PC-9 (cell line): ENCODE measurements at places on chromosomes 5 and 9.

GRCh38 chr5:131754363-131754762, 42.5 kb downstream of the FNIP1 start:
- DNase-seq, result no peak

DNA sequence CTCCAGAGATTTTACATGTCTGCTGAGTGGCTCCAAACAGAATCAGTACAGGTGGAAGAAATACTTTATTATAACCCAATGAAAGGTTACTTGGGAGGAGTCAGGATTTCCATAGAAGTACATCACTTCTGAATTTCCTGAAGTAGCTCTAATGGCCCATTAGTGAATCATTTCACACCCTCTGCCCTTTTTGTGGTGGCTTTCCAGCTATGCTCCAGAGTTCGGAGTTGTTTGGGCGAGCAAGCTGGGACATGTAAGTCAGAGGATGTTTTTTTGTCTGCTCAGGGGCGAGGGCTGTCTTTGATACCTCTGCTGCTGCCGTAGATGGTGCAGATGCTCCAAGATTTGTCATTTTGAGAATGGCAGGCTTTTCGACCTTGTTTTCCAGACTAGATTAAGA, 226.1 kb downstream of the GOLPH3 start:
- no peak for DNase-seq

GRCh38 chr9:86098824-86099700, at the start of gene GOLM1:
Gene GOLM1 (minus strand): TSS chr9:86099558. CDS start chr9:86079320, 20,238 bp downstream.
- DNase-seq, result peak; percentile 77

DNA sequence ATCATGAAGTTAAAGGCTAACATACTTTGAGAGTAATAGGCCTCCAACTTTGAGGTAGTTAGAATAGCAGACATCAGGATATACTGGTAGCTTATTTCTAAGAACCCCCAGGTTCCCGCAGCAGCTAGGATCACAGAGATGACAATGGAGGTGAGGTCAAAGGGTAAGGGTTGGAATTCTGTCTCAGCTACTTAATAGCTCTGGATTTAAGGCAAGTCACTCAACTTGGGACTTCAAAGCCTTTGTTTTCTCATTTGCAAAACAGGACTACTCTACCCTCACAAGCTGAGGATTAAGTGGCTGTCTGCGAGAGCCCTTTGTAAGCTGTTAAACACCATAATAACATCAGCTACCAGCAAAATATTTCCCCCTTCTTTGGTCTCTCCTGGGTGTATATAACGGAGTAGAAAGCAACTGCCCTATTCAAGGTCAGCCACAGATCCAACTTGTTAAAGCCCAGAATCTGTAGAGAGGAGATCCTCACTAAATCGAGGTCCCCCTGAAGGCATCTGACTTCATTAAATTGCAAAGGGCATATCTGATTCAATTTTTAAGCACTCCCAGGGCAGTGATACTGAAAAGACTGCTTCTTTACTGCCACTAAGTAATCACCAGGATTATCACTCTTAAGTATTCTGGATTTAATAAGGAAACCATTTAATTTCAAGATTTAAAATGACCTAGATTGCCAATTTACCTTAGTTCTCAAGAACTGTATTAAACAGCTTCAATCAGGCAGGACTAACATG, 104.7 kb downstream of the DCP2 start:
- DNase-seq, result no peak

- DNase-seq, result no peak
Measured at GRCh38 chr5:92963800-92964199, 617.2 kb downstream of the NR2F1-AS1 start.

GRCh38 chr5:164518067-164518740, 1012.8 kb downstream of the MAT2B start:
- no peak for DNase-seq

DNA sequence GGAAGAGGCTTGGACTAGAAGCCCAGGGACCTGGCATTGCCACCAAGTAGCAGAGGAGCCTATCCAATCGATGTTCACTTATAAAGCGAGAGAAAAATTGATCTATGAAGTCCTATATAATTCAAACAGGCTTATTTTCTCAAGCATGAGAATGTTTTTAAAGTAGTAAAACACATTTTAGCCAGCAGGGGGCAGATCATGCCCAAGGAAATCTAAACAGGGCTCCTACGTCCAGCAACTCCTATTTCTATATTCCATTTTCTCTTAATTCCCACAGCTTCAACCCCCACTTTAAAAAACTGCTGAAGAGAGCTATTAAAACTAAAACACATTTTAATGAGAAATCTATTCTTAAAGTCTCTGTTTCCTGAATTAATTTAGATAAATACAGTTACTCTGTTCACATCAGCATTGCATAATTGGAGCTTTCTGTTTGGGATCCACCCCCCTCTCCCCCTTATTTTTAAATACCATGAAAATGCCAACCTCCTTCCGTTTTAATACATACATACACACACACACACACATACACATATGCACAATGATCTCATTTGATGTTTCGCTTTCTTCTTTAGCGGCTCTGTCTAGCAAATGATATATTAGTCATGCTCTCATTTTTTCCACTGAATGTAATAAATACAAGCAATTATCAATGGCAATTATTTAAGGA, 144.9 kb downstream of the MYO10 start:
- DNase-seq, result peak; percentile 55

GRCh38 chr9:96183751-96184150, 118.2 kb downstream of the HSD17B3 start:
- no peak for DNase-seq

DNA sequence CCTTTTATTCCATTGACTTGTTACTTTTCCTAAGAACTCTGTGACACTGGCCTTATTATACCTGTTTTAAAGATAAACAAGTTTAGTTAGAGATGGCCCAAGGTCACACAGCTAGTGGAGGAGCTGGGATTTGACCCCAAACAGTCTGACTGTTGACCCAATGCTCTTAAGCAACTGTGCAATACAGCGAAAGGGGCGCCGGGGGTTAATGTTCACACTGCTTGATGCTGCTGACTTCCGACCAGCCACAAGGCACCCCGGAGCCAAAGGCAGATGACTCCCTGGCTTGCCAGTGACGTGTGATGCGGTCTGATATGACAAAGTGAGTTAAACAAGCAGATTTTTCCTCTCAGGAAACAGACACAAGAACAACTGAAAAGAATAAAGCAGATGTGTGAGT, 23.9 kb downstream of the PIK3R1 start:
- DNase-seq, result no peak

DNA sequence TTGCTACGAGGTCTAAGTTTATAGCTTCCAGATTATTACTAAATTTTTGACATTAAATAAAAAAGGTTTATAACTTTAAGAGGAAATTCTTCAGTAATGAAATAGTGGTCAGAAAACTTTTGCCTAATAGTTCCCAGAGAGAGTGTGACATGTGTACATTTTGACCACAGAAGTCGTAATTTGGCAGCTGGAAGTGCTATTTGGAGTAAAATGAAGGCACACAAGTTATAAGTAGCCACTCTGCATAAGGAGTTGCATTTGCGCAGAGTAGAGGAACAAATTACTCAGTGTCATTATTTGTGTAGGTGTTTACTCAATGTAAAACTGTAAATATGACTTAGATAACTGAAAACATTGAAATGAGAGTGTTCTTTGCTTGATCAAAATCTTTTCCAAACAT, 408.4 kb downstream of the CCDC171 start:
- no peak for DNase-seq

- no peak for DNase-seq
Measured at GRCh38 chr5:110853267-110853666, 114.5 kb downstream of the SLC25A46 start.

GRCh38 chr9:7983490-7983889, 183.9 kb upstream of the DMAC1 start:
- no peak for DNase-seq

GRCh38 chr9:4678679-4679267, 596 bp upstream of the CDC37L1 start:
- no peak for DNase-seq

DNA sequence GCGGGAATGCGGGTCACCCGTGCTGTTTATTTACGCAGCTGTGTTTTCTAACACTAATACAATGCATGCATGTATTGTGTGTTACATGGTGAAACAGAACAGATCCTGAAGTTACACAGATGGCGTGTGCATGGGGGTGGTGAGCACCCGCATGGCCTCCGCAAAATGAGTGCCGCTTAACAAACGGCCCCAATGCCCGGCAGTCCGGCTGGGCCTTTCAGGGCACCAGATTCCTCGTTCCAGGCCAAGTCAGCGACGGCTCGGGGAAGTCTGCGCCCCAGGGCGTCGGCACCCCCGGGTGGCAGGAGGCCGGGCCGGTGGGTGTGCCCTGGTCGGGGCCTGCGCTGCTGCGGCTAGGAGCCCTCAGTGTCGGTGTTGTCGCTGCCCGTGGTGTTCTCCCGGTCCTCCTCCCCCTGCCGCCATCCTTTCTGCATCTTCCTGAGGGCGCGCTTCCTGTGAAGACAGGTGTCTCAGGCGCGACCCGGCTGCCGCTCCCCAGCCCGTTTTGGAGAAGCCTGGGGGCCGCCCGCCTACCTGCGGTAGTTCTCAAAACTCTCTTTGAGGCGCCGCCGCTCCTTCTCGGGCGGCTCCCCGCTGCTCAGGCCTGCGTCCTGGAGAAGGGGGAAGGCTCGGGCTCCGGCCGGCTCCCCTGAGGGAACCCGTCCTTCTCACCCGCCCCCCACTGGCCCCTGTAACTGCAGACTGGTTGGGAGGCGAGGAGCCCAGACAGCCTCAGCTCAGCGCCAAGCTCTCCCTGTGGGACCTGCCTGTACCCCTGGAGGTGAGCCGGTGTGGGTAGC, 605 bp upstream of the DNLZ start:
- DNase-seq, result no peak

DNA sequence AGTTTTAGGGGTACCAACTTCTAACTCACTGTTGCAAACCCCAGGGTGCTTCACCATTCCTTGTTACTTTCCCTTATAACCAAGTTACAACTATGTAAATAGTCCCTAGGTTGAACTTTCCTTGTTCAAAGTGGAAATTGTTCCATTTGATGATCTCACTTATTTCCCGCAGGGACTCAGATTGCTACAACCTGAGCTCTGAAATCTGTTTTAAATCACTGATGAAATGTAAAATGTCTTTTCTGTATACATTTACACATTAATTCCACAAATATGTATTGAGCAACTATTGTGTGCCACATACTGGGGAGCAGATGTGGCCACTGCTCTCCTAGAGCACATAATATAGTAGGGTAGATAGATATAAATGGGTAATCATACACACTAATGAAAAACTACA, 69.1 kb upstream of the TARS1 start:
- peak; percentile 12 for DNase-seq

- no peak for DNase-seq
Measured at GRCh38 chr5:82208371-82208770, 69.8 kb downstream of the RPS23 start.

- DNase-seq, result no peak
Measured at GRCh38 chr5:3593771-3594509, 1.7 kb upstream of the IRX1 start.

GRCh38 chr9:78369639-78370219, 72.8 kb downstream of the PSAT1 start:
- no peak for DNase-seq

DNA sequence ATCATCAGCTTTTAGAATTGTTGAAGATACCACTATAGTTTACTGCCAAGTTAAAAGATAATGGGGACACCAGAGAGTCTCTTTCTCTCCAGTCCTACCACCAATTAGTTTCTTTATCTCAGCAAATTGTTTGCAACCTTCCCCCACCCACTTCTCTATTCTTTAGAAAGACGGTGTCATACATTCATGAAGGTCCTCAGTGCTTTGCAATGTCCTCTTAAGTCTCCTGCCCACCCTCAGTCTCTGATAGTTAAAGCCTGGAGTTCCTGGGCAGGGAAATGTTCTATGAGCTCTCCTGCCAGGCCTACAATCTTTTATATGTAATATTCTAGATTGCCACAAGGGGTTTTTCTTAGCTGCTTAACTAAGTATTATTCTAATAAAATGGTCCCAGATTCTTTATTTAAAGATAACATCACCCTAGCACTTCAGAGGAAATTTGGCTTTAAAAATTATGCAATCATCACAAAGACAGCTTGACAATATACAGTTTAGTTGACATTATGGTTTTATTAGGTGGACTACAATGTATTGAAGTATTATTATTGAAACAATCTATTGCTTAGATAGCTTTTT, 509.2 kb downstream of the CSNK1G3 start:
- no peak for DNase-seq

- DNase-seq, result no peak
Measured at GRCh38 chr5:140018096-140018481, 25.0 kb downstream of the NRG2 start.

GRCh38 chr5:15159606-15160005, 288.0 kb upstream of the ANKH start:
- no peak for DNase-seq

- no peak for DNase-seq
Measured at GRCh38 chr9:436482-436881, 221.8 kb downstream of the DOCK8 start.

DNA sequence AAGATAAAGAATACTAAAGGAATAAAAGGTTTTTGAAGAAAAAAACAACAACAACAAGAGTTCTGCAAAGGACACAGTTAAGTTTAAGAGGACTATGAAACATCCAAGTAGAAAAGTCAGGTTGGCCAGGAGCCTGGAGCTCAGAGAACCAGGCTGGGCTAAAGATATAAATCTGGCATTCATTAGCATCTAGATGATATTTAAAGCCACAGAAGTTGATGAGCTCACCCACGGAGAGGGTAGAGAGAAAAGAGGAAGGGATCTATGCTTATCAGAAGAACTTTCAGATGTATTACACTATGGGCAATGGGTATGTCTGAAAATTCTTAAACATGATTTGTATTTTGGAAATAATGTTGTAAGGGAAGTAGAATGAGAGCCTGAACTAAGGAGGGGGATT, 9.9 kb downstream of the MIER3 start:
- no peak for DNase-seq

- DNase-seq, result no peak
Measured at GRCh38 chr5:174798551-174798951, 74.2 kb downstream of the MSX2 start.

DNA sequence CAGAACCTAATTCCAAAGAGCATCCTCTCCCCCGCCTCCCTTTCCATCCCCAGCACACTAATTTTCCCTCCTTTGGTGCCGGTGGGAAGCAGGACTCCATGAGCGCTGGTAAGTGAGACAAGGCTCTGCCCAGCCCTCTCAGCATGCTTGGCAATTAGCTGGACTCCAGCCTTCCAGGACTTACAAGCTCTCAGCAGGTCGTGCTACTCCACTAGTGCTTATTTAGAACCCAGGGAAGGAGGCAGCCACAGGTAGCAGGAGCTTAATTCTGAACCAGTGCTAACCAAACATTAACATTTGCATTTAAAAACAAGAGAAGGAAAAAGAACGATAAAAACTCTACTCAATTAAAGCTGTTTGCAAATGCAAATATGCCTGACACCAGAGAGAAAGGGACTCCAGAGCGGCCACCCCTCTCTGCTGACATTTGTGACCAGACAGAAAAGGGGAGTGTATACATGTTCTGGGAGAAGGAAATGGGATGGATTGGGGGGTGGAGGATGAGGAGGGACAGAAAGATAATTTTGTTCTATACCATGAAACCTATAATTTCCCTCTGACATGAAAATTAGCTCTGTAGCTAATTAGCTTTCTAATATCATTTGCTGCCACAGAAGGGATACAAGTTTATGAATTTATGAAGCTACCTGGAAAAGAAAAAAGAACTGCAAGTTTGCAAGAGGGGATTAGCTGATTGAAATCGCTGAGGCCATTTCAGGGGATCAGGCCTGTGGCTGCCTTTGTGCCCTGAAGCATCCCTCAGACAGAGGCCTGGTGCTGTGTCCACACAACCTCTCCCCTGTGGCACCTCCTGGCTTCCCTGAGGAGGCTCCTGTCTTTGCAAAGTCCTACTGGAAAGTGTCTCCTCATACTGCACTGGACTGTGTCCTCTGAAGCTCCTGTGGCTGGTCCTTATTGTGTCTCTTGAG, 266.3 kb downstream of the SEC61B start:
- no peak for DNase-seq
